KBM-7 (cell line): ENCODE measurements at places on chromosomes 4 and X.

GRCh38 chr4:7183780-7184460 lies 8.4 kb upstream of the SORCS2 start:
- no peak for DNase-seq

DNA sequence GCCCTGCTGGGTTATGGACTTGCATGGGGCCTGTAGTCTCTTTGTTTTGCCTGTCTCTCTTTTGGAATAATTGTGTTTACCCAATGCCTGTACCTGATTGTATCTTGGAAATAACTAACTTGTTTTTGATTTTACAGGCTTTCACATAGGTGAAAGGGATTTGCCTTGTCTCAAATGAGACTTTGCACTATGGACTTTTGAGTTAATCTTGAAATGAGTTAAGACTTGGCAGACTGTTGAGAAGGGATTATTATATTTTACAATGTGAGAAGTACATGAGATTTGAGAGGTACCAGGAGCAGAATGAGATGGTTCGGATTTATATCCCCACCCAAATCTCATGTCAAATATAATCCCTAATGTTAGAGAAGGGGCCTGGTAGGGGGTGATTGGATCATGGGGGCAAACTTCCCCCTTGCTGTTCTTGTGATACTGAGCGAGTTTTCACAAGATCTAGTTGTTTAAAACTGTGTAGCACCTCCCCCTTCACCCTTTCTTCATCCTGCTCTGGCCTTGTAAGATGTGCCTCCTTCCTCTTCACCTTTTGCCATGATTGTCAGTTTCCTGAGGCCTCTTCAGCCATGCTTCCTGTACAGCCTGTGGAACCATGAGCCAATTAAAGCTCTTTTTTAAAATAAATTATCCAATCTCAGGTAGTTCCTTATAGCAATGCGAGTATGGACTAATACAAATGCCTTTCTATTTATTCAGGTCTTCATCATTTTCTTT lies 102.3 kb downstream of the MSN start:
- peak; percentile 57 for DNase-seq

DNA sequence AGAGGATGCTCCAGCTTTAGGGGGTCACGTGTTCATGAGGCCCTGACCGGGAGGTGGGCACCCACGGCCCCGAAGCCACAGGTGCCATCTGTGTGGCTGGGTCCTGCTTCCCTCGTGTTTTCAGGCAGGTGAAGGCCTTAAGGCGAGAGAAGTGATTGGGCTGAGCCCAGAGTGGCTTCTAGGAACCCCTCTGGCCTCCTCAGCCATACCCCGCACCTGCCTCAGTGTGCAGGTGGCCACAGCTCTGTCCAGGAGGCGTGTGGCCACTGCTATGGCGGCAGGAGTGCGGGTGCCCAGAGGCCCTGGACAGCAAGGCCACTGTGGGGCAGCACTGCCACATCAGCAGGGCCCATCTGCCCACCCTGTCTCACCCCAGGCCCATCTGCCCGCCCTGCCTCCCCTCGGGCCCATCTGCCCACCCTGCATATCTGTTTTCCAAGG lies 25.0 kb downstream of the NKX1-1 start:
- no peak for DNase-seq

- no peak for DNase-seq
Measured at GRCh38 chr4:139920486-139921002, 233.4 kb downstream of the MAML3 start.
